ENCODE measurements at places on chromosomes 4 and X.

DNA sequence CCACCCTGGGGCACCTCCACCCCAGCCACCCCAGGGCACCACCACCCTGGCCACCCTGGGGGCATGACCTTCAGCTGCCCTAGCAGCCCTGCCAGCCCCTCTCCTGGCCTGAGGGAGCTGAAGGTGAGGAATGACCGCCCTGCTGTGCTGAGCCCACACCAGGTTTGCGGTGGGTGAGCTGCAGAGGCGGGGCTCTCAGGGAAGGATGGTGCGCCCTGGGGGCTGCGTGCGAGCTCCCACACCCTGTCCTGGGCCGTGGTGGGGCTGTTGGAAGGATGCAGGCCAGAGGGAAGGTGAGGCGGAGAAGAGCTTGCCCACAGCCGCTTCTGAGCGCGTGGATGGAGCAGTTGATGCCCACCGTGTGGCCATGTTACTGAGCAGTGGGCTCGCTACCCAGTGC is 17.7 kb downstream of the UVSSA start:
- DNase-seq = no peak

GRCh38 chr4:40140196-40140595 is 56.6 kb upstream of the RHOH start:
- no peak for DNase-seq

DNA sequence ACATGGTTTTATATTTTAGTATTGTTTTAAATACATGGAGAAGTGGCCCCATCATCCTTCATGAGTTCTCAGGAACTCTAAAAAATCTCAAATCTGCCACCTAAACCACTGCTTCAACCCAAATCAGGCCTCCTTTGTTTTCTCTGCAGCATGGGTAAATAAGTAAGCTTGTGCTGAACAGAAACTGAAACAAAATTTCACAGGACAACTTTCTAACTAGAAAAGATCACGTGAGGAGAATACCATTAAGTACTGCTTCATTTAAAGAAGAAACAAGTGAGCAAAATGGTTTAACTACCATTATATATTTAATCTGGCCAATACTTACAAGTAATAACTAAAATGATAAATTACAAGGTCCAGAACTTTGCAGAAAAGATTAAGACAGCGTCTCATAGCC is 2.5 kb downstream of the ARAP2 start:
- no peak for DNase-seq

DNA sequence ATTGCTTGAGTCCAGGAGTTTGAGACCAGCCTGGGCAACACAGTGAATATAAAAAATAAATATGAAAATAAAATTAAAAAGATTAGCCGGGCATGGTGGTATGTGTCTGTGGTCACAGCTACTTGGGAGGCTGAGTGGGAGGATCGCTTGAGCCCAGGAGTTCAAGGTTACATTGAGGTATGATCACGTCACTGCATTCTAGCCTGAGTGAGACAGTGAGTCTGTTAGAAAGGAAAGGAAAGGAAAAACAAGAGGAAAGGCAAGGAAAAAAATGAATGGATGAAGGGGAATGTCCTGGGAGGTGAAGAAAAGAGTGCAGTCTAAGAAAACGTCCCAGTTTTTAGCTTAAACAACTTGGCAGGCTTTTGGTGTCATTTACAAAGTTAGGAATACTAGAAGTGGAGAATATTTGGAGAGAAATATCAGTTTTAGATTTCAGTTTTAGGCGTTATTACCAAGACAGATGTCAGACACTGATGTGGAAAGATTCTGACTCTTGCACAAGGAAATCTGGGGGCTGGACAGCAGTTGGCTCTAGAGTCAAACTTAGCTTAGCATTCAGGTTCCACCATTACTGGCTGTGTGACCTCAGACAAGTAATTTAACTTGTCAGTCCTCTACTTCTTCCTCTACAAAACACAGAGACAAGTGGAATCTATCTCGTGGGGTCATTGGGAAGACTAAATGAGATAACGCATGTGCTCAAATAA is 139.0 kb downstream of the TSPAN5 start:
- DNase-seq = no peak
